ENCODE measurements at places on chromosomes 2 and 18.

DNA sequence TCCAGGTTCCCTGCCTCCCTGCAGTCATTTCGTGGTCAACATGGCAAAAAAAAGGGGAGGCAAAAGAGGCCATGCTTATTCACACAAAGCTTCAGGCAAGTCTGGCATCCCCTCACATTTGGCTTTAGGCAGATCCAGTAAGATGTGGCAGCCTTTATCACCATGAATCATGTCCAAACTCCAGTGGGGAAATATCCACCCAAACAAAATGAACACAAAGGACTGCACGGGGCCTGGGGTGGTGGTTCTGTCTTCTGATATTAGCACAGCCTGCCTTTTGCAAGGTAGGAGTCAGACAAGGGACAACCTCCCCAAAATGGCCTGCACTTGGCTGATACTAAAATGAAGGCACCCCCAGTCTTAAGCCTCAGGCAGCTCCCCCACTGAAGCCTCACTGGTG is 129.9 kb downstream of the ZBTB7C start:
- no peak for DNase-seq

DNA sequence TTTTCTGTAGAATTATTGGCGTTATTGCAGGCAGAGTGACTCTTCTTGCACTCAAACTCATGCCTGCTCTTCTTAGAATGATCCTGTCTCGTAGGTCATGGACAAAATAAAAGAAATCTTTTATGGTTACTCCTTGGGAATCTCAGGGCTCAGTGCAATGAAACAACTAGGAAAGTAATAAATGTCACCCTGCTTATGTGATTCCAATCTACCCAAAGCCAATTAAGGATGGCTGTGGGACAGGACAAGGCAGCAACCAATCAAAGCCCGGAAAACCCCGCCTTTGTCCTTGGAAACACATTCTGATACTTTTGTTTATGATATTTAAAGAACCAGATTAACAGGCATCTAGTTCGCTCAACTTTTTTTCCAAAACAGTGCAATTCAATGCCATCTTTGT is 53.0 kb downstream of the GRB14 start:
- DNase-seq: no peak

DNA sequence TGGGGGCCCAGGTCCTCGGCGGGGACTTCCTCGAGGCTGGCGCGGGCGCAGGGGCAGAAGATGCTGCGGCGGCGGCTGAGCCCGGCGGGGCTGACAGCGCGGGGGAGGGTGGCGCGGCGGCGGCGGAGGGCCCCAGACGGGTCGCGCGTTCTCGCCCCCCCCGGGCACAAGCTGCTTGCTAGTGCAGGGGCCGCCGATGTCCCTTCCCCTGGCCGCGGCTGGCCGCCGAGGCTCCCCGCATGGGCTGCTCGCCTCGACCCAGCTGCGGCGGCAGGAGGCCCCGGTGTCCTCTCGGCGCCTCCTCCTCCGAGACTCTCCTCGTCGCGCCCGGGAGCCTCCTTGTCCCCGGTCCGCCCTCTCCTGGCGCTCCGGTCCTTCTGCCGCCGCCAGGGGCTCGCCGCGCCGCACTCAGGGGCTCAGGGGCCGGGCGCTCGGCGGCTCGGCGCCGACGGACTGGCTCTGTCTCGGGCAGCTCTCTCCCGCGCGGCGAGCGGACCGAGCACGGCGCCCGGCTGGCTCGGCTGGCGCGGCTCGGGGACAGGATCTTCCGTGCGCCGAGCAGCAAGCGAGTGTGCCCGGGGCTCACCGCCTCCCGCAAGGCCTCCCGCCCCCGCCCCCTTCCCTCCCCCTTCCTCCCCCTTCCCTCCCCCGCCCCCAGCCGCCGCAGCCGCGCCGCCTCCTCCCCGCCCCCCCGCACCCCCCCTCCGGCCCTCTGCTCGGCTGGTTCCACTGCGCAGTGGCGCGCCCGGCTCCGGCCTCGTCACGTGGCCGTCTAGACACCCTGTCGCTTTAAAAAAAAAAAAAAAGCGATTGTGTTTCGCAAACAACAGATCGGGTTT is 902 bp upstream of the SMAD7 start:
- peak; percentile 80 for DNase-seq

GRCh38 chr2:62604336-62604735 is 98.3 kb upstream of the TMEM17 start:
- DNase-seq: no peak

GRCh38 chr2:44929735-44930273 is 11.7 kb upstream of the SIX3 start:
- DNase-seq: no peak

GRCh38 chr2:36459725-36460137 is 104.2 kb downstream of the CRIM1 start:
- DNase-seq: no peak

DNA sequence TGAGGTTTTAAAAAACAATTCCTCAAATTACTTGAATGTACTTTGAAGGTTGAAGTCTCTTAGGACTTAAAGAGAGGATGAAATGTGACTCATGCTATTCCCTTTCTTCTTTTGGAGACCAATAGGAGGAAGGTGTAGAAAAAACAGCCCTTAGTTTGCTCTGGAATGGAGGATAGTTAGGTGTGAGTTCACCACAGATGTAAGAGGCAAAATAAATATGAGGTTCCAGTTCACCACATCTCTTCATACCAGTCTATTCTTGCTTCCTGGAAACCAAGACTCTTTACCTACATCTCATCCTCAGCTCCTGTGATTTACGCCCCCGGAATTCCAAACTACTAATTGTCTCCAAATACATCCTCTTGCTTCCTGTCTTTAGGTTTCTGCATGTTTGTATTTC is 77.5 kb upstream of the TTC21B start:
- no peak for DNase-seq

DNA sequence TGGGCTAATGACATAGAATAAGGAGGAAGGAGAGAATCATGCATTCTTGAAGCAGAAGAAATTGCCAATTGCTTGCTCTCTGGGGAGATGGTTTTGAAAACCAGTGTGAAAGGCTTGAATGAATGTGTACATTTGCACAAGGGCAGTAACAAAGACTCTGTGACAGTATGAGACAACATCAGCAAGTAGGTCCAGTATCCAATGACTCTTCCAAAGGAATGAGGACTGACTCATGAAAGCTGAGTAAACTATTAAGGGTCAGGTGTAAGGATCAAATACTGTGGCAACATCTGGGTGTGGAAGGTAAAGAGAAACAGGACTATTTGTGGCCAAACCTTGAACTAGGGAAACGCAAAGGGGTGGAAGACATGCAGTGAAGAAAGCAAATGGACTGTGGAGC is 886.0 kb upstream of the CHAC2 start:
- DNase-seq: no peak

DNA sequence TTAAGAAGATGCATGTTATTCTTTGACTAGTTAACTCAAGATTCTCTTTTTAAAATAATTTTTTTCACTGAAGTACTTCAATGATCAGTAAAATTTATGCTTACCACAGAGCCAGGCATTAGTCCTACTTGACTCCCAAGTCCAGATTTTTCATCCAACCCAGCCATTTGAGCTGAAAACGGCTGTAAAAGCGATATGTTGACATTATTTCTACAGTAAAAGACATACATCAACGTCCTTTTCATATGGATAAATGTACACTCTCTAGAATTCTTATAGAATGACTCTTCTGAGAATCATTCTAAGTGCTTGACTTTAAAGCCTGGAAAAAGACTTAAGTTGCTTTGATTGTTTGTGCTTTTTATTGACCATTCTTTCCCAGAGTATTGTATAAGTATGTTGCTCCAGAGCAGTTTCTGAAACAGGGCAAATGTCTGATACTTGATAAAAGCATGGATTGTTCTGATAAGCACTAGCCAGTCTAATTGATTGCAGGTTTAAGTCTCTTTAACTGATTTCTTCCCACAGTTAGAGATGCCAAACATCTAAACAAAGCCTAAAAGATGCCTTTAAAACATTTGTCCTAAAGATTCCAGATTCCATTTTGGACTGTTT is 90.9 kb downstream of the COL5A2 start:
- no peak for DNase-seq

GRCh38 chr2:2237563-2237962 is 93.5 kb downstream of the MYT1L start:
- no peak for DNase-seq

DNA sequence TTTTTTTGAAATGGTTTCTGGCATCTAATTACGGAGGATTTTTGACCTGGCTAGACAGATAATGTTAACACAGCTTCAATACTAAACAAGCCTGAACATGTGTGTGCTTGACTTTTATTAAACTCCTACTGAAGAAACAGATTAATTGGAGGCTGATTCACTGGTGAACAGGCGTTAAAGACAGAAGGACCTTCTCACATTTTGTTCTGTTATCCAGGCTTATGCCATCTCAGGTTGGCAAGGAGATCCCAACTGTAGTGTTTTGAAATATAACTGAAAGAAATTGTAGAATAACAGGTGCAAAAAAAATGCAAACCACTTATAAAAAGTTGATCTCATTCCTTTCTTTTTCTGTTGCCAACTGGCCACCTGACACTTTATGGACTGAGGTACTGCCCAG is 269.6 kb downstream of the ARHGAP15 start:
- no peak for DNase-seq

- DNase-seq: no peak
Observed at GRCh38 chr18:77648411-77648810, 398.8 kb downstream of the GALR1 start.

- peak; percentile 29 for DNase-seq
Observed at GRCh38 chr2:98898423-98898841, 37.6 kb downstream of the CRACDL start.

DNA sequence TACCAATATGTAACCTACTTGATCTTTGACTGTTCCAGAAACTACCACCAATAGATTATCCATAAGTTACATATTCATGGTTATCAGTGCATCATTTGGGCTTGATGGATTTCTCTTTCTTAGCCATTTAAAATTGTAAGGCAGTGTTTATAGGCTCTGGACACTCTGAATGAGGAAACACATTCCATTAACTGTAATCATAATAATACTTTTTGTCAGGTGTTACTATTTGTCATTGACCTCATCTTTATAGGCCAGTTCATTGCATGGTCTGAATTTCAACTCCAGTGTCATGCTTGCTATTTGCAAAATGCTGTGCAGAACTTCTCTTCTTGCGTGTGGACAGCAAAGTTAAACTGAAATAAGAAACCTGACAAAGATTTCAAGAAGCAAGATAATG is 1340.2 kb upstream of the ZEB2 start:
- no peak for DNase-seq

DNA sequence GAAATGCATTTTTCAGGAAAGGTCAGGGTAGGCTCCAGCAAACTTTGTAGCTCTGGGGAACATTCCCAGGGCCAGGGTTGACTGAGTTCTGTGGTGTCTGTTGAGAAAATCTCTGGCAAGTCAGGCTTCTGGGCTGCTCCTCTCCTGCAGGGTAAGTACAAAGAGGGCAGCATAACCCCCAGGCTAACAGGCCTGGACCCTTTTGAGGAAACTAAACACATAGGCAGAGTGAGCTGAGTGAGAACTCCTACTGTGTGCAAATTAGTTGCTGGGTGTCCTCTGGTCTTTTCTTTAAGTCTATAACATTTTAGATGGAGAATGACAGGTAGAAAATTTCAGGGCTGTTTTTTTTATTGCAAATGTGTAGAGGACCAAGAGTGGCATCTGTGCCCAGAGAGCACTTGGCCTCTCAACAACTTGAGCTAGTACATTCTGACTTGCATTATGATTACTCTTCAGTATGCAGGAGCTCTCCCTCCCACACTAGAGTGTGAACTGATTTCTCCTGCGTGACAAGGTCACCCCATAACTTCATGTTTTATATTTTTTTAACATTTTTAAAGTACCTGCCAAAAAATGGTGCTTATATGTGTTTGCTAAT is 49.9 kb downstream of the GPR39 start:
- no peak for DNase-seq

DNA sequence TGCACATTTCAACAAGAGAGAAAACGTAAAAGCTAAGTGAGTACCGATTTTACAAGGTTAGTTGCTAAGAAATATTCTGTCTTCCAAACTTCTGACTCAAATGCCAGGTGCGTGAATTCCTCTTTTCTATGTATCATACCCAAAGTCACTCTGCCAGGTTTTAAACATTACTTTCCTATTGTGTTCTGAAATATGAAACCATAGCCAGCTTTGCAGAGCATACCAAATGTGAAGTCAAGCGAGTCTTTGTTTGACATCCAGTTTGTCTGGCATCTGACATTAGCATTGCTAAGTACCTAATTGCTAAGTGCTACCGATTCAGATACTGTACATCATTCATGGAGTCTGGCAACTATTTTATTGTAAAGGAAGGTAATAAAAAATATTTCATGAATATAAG is 321.9 kb upstream of the GALNT5 start:
- DNase-seq: no peak

- DNase-seq: no peak
Observed at GRCh38 chr2:15993666-15994065, 53.3 kb downstream of the MYCN start.

DNA sequence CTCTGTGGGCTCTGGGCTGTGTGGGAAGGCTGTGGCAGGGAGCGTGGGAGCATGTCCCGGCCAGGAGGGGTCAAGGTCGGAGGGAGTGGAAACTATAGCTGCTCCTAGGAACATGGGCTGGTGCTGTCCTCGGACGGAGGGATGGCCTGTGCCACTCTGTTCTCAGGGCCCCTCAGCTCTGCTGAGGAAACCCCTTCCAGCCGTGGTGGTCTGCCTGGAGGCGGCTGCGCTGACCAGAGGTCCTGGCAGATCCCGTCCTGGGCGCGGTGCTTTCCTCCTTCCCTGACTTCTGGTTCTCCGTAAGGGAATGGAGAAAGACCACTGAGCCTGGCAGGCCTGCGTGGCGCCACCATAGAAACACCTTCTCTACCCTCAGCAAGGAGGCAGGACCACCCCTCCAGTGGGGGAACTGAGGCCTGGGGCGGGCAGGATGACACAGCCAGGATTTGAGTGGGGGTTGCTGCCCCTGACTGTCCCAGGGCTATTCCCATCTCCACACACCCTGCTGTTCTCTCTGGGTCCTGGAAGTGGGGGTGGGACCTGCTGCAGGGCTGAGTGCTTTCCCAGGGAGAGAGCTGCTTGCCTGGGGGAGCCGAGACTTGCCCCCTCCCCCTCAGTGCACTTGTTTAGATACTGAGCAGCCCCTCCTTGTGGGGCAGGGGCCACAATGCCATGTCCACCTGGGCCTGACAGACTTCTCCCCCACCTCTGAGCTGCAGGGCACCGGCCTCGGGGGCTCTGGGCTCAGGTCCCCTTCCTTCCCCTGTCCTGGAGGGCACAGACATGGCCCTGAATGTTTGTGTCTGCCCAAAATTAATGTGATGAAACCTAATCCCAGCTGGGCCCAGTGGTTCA is 301.0 kb upstream of the HS6ST1 start:
- DNase-seq: no peak

DNA sequence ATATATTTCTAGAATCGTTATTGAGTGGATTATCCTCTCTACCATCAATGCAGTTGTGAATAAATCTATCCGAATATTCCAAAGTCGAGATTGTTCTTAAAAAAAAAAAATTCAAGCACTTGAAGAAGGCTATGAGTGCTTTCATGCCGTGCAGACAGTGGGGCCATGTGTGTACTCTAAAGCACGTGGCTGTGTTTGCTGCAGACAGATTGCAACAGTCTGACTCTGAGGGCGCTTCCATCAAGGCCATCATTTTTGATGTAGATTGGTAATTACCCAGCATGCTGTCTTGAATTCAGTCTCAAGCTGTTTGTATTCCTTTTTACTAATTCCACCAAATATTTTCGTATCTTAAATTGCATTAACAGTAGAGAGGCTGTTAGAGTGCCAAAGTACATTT is 325.9 kb upstream of the LINC00305 start:
- DNase-seq: no peak

- no peak for DNase-seq
Observed at GRCh38 chr2:105691947-105692390, 52.7 kb upstream of the NCK2 start.

Measured in activated CD8-positive, alpha-beta memory T cell treated with anti-CD3 and anti-CD28 coated beads, Interleukin-2, amount 50 U/mL, for 48 hours (primary cell).